ENCODE measurements at places on chromosomes 2 and 18.

GRCh38 chr2:26936855-26937254 lies 33.6 kb upstream of the MAPRE3 start:
- DNase-seq = no peak

DNA sequence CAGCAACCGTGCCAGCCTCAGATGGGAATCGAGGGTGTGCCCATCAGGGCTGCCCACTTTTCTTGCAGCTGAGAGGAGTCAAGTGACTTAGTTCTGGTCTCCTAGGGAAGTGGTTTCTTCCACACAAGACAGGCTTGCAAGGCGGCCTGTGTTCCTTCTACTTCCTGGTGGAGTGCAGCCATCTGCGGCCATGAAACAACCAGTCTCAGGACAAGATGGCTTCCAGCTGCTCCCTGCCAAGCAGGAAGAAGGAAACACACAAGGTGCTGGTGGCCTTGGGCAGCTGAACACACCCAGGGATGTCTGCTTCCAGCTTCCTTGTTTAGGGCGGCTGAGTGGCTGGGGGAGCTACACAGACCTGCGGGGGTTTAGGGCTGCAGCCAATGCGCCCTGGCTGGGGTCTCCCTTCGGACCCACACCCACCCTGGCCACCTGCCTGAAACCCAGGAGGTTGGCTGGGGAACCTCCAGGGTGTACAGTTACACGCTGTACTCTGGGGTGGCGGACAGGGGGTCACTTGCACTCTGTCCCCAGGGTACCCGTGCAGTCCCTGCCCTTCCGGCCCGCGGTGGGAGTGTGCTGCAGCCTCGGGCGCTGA lies 34.7 kb downstream of the PTPN18 start:
- DNase-seq = no peak

GRCh38 chr18:77114152-77114414 lies 18.5 kb downstream of the MBP start:
- DNase-seq = no peak

- no peak for DNase-seq
These were observed 439.1 kb downstream of the EIPR1 start for GRCh38 chr2:2938481-2938880.

DNA sequence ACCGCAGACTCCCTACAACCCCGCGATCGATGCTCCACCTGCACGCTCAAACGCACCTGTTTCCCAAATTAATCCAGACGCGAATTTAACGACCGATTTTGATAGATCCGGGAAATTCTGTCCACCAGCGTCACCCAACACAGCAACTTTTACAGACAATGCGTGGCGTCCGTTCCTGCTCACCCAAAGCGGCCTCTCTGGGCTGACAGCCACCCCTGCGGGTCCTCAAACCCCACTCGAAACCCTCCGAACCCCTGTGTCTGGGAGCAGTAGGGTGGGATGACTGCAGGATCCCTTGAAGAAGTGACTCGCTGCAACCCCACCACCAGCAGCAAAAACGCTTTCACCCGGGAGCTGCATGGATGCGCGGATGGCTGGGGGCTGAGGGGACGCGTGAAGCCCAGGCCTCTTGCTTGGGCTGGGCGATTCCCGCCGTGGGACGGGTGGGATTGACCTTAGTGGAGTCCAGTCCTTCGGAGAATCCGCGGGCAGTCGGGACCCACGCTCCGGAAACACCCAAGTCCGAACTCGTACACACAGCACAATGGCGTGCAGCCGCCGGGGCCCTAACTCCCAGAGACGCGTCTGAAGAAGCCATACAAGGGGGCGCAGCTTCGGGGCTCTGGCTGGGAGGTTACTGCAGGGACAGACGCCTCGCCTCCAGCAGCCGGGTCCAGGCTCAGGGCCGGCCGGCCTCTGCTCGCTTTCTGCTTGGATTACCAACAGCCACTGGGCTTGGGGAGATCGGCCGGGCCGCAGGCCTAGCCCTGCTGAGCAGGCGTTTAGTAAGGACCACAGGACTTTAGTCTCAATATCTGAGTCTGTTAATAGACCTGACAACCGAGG lies 31.1 kb upstream of the ATP6V1B1 start:
- DNase-seq = no peak

GRCh38 chr2:181203916-181204315 lies 223.5 kb downstream of the UBE2E3 start:
- no peak for DNase-seq

- DNase-seq = no peak
These were observed 5.9 kb downstream of the TRIB2 start for GRCh38 chr2:12722447-12723316.

GRCh38 chr2:223486751-223487150 lies 115.4 kb downstream of the SCG2 start:
- no peak for DNase-seq

DNA sequence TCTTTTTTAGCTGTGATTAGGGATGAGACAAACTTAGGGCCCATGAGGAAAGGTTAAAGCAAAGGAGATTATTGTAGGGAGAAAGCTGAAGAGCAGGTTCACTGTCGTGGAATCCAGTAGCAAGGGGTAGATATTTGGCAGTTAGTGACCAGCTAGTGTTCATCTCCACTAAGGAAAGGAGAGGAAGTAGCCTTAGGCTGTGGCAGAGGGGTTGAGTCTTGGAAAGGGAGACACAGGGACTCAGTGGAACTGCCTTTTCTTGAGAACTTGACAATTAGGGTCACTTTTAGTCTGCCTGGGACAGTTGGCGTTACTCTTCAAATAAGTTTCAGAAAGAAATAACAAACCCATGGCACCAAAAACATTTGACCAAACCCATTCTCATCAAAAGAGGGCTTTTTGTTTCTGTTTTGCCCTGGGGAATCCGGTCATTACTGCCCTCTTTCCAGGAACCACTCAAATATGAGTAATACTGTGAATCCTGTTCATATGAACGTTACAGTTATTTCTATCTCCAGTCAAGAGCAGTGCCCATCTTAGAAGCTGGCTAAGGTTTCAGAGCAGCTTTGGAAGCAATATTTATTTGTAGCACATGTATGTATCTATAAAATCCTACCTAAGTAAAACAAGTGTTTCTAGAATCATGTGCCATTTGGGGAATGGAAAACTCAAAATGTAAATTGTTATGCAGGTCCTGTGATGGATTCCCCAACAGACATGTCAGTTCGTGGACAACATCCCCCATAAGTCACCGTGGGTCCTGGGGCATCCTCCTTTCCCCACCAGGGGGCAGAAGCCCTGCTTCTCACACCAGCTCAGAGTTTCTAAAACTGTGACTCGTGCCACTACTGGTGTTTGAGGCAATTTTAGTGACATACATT lies 77.3 kb upstream of the PHLPP1 start:
- peak; percentile 7 for DNase-seq

DNA sequence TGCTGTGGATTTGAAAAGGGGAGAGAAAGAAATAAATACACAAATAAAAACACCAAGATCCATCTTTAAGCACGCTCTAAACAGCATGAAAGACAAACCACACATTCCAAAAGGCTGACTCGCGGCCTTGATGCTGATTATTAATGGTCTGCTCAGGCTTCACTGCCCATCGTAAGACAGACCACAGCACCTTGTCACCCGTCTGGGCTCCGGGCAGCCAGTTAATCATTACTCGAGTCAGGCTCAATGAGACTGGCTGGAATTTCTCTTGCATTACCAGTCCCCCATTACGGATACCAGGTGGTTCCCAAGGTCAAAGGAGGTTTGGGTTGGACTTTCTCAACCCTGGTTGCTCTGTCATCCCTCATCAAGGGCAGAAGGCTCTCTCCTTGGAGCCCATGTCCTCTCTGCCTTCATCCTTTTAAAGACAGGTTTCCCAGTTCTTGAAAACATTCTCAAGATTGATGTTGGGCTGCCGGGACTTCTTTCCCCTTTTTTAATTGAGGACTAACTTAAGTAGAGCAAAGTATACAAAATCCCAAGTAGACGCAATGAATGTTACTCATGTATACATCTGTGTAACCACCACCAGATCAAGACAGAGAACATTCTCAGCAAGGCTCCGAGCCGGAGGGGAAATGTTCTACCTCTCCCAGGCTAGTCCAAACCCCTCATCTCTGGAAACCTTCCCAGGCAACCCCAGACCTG lies 8.1 kb downstream of the SMAD7 start:
- DNase-seq = no peak

- DNase-seq = no peak
These were observed 38.0 kb downstream of the MFSD6 start for GRCh38 chr2:190446193-190446592.

DNA sequence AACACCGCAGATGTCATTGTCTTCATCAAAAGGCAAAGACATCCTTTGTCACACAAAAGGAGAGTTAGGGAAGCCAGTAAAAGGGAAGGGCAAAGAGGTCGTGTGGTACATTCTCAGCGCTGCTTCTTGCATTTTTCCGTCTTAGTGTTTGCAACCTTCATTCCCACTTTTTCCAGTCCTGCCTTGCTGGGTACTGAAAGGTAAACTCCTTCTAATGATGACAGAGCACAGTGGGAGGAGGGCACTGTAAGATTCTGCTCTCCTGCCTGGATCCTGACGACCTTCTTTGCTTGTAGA lies 424.3 kb upstream of the MEX3C start:
- DNase-seq = no peak

DNA sequence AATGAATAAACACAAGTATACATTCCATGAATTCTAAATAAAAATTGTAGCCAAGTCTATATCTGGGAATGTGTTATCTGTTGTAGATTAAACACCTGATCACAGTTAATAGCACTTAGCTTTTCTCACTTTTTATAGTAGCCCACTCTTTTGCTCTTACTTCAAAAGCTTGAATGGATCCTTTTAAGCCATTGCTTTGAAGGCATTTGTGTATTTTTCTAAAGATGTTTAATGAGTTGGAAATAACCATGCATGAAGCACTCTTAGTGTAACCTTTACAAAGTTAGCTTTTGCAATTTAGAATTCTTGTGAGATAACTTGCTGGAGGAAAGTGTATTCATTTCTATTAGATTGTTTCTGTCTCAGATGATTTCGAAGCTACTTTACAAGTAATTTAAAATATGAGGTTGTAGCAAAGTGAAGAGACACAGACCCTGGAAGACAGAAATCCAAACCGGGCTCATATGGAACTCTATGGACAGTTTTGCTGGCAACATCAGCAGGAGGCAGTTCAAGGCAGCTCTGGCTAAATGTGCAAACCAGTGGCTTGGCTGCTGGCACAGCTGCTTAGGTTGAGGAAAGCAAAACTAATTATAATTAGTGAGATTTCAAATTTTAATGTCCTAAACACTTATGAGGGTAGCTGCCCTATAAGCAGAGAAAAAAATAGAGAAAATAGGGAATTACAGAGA lies 469.8 kb upstream of the ZEB2 start:
- DNase-seq = no peak

DNA sequence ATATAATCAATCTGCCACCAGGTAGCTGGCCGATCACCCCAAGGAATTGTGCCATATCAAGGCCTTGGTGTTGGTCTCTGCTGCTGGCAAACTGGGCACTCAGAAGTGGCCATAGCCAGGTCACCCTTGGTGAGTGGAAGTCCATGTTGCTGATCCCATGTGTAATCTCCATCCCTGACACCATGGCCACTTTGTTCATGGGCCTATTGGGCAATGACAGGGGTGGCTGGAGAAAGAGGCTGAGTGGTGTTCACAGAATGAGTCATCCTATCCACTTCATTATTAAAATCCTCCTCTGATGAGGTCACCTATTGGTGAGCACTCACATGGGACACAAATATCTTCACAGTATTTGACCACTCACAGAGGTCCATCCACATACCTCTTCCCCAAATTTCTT lies 26.7 kb upstream of the CD226 start:
- no peak for DNase-seq

DNA sequence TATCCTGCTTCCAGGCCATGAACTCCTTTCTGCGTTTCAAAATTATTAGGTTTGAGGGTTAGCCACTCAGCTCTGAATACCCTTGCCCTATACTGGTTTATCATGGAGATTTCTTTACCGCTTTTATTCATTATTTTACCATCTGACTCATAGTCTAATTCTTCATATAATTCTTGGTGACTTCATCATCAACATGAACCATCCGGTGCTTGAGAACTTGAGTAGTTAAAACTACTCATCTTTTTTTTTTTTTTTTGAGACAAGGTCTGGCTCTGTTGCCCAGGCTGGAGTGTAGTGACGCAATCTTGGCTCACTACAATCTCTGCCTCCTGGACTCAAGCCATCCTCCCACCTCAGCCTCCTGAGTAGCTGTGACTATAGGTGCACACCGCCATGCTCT lies 94.2 kb upstream of the LHCGR start:
- no peak for DNase-seq

GRCh38 chr2:48954935-48955334 lies 199.4 kb downstream of the FSHR start:
- no peak for DNase-seq

- DNase-seq = no peak
These were observed 35.9 kb downstream of the C1QL2 start for GRCh38 chr2:119122663-119123062.

DNA sequence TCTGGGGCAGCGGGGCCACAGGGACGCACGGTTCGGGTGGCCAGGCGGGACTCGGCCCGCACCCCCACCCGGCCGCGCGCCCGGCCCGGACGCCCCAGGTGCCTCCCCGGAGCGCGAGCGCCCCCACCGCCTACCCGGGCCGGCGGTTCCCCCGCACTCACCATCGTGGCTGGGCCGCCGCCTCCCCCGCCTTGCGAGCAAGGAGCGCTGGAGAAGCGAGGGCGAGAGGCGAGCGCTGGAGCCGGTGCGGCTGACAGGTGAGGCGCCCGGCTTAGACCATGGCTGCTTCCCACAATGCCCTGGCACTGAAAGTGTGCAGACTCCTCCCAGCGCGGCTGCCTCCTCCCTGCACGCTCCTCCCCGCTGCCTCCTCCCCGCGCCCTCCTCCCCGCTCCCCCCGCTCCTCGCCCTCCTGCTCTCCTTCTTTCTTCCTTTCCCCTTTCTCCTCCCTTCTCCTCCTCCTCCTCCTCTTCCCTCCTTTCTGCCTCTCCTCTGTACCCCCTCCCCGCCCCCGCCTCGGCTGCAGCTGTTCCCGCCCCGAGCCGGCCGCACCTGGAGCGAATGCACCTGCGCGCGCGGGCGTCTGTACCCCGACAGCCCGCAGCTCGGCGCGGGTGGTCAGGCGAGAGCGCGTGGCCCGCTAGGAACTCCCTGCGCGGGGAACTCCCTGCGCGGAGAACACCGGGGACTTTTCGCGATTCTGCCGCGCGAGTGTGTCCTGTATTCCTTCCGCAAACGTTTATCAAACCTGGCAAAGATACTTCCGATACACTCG lies at the start of gene AP1S3:
Gene AP1S3, minus strand, starts transcription at position 296 of the 775 bp plus-strand sequence. Its CDS starts 132 bp downstream, at position 164.
- peak; percentile 43 for DNase-seq

GRCh38 chr2:1742681-1743395 lies 1.5 kb downstream of the PXDN start:
- no peak for DNase-seq

GRCh38 chr2:126657148-126657635 lies 1.2 kb downstream of the GYPC start:
- no peak for DNase-seq

- no peak for DNase-seq
These were observed 58.8 kb upstream of the ANKRD44 start for GRCh38 chr2:197369228-197369932.

- DNase-seq = no peak
These were observed 80.3 kb upstream of the GATA6 start for GRCh38 chr18:22088996-22089640.

- DNase-seq = no peak
These were observed 28.9 kb downstream of the LDLRAD4 start for GRCh38 chr18:13247506-13247905.

- DNase-seq = no peak
These were observed 248.4 kb downstream of the HDAC4 start for GRCh38 chr2:239152239-239152915.

All from activated T-helper 1 cell treated with Interleukin-2 at 50 U/mL for 16 hours (primary cell).